ENCODE measurements at places on chromosomes 2 and 18.
A peak's percentile ranks its signal among the peaks of the same experiment; 100 is the strongest.

- DNase-seq, result no peak
These were observed 317.9 kb upstream of the UBE2E3 start for GRCh38 chr2:180662521-180662920.

GRCh38 chr2:135473567-135473966 lies 57.5 kb downstream of the ZRANB3 start:
- no peak for DNase-seq

DNA sequence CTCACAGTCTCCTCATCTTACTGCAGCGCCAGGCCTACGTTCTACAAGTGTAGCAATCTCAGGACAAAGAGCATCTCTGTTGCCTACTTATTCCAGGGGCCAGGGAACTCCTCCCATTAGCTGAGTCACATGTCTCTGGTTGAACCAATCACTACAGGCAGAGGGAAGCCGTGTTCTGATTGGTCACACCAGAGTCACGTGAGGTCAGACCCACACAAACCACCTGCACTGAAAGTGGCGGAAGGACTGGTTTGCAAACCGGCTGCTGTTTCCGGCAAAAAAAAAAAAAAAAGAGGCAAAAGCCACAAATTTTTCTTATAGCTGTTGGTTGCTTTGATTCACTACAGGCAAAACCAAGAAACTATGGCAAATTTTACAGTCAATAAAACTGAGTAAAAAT lies 21.9 kb upstream of the USP14 start:
- DNase-seq, result no peak

DNA sequence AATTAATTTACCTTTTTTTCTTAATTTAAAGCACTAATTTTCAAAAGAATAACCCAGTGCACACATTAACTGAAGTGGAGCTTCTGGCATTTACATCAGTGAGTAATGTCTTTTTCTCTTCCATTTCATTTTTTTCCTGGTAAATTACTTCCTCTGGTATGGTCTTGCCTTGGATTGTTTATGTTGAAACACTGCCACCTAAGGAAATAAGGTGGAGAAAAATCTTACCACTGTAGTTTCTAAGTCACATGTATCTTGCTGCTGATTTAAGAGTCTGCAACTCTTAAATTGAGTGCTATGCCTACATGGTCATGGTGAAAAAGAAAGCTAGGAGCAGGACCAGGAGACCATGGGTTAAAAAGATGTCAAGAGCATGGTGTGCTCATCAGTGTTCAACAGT lies 51.0 kb downstream of the TTC27 start:
- DNase-seq, result peak; percentile 34

DNA sequence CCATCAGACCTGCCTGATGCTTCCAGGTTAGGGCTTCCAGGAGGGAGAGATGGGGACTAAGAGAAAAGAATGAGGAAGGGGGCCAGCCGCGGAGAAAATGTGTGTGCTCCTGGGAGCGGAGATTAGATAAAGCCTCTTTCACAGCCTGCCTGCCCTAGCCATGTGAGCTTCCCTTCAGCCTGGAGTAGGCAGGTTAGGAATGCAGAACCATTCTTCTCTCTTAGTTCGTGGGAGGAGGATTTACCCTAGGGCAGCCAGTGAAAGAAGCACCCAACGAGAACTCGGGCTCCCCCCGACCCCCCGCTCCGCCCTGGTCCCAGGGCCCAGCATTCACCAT lies 36.1 kb downstream of the POMC start:
- no peak for DNase-seq

DNA sequence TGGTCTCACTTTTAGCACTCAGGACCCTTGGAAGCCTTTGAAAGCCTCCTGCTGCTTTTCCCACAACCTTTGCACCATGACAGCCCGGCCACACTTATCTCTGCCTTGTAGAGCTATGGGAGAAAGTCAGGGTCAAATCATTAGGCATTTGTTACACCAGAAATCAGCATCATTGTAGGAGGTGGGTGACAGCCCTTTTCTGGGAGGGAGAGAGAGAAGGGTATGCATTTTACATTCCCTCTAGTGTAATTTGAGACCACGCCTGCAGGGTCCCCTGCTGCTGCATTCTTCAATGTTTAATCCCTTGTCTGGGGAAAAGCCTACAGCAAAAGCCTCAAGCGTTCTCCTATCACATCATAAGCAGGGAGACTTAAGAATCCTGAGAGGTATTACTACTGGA lies 766.8 kb upstream of the FAM98A start:
- no peak for DNase-seq

- DNase-seq, result no peak
These were observed 18.9 kb upstream of the WDR33 start for GRCh38 chr2:127829845-127830246.

DNA sequence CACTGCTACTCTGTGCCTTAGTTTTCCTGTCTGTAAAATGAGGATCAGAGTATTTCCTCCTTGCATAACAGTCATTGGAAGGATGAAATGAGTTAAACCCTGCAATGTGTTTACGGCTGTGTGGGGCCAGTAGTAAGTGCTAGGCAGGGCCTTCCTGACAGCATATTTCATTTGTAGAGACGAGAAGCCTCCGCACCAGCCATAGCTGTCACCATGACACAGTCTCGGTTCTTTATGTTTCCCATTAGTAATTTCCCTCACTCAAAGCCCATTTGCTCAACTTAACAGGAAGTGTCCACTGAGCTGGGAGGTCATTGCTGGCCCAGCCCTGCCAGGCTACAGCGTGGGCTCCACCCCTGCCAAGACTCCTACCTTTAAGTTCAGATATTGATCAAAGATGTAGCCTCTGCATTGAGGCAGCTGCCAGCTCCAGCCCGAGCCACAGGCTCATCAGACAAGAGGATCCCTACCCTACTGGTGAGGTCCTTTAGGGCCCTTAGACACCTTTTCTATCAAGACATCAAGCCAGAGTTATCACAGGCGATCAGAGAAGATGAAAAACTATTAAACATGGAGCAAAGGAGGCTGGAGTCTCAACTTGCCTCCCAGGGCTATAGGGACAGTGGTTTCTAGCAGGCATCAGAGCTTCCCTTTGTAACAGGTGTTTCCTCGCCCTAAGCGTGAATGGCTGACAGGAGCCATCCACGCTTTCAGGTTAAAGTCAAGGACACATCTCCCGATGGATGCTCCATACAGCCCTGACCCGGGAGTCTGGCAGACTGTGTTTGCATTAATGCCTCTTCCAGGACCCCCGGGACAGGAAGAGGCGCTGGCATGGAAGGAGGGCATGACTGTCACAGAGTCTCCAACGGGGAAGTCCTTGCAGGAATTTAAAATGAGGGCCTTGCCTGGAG lies 251.7 kb downstream of the NDUFA10 start:
- DNase-seq, result no peak

- DNase-seq, result no peak
These were observed 46.0 kb upstream of the CD28 start for GRCh38 chr2:203660465-203660864.

GRCh38 chr18:36176711-36177110 lies 10.6 kb upstream of the MOCOS start:
- DNase-seq, result no peak

GRCh38 chr2:69501301-69501700 lies 64.1 kb upstream of the NFU1 start:
- no peak for DNase-seq

DNA sequence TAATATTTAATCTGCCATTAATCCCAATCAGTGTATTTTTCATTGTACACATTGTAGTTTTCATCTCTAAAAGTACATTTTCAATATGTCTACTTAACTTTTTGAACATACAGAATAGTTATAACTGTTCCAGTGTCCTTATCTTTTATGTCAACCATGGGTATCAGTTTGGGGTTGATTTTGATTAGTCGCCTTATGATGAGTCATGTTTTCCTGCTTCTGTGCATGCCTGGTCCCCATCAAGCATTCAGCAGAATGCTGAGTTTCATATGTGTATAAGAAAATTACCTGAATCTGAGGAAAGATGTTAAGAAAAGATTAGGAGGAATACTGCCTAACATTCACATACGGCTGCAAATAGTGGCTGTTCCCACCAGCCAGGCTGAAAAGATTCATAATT lies 17.7 kb downstream of the SPDYA start:
- DNase-seq, result no peak

GRCh38 chr2:4140281-4140970 lies 437.1 kb downstream of the DCDC2C start:
- no peak for DNase-seq

DNA sequence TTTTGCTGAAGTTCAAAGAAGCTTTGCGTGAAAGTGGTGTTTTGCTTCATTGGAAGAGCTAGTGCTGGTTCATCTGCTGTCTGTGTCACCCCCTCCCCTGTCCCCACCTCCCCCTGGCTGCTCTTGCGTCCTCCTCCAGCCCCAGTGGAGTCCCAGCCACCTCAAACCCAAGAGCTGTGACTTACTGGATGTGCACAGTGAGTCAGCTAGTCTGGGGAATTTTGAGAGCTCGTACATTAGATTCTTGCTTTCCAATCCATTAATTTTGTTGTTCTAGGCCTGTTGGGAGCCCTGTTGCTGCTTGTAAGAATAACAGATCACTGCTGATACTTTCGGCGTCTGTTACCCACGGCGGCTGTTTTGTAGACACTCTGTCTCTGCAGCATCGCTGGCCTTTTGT lies 412.1 kb downstream of the TSN start:
- DNase-seq, result no peak

DNA sequence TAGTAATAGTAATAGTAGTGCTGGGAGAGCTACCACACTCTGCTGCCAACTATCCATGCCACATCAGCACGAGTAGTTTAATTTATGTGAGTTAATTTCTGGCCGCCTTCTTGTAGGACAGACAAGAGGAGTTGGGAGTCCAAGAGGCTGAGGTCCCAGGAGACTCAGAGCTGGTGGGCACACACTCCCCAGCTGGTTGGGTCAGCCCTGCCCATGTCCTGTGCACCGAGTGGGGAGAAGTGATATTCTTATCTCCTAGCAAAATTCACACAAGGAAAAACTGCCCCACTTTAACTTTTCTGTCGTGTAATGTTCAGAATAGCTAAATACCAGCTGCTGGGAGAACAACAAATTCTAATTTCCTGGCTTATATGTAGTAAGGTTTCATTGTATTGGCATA lies 15.2 kb upstream of the MAP4K4 start:
- no peak for DNase-seq

GRCh38 chr2:79715338-79715737 lies 202.5 kb downstream of the CTNNA2 start:
- no peak for DNase-seq

DNA sequence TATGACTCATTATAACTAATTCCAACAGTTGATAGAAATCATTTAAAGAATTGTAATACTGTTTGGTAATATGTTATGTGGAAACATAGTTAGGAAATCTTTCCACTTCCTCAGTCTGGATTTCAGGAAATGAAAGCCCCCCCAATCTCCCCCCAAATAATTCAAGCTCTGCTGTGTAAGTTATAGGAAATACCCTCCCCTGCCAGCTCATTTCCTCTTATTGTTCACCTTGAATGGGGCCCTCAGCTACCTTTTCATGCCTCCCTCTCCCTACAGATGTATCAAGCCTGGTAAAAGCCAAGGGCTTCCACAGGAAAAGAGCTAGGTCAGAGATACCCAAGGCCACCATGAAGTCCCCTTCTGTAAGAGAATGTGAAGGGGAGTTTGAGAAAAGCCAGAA lies 155.5 kb downstream of the CNTNAP5 start:
- DNase-seq, result no peak

DNA sequence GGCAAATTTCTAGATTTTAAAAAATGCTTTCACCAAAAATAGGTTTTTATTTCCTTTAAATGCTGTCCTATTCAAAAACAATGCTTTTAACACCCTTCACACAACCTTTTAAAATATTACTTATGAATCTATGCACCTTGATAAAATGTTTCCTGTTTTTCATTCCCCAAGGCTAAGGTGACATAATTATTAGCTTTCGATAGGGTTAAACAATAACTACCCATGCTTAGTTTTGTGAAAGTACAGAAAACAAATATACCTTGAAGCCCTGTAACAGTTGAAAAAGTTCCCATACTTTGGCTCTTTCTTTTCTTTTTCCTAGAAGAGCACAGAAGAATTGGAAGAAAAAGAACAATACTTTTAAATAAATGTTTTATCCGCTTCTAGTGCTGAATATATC lies 54.9 kb upstream of the ITPRID2 start:
- DNase-seq, result no peak

DNA sequence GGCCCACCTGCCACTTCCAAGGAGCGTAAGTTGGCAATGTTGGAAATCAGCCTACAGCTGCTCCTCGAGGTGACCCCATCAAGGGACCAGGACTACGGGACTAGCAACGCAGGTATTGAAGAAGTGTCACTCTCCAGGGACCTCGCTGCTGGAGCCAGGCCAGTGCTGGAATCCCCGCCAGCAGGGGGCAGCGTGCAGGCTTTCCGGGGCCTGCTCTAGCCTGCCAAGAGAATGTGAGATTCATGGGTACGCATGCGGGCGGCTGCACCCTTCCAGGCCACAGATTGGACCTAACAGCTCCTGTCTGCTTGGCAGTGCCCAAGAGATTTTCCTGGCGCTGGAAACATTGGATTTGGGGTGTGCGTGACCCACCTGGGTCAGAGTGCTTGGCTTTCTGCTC lies 182.8 kb upstream of the RAB12 start:
- DNase-seq, result no peak

DNA sequence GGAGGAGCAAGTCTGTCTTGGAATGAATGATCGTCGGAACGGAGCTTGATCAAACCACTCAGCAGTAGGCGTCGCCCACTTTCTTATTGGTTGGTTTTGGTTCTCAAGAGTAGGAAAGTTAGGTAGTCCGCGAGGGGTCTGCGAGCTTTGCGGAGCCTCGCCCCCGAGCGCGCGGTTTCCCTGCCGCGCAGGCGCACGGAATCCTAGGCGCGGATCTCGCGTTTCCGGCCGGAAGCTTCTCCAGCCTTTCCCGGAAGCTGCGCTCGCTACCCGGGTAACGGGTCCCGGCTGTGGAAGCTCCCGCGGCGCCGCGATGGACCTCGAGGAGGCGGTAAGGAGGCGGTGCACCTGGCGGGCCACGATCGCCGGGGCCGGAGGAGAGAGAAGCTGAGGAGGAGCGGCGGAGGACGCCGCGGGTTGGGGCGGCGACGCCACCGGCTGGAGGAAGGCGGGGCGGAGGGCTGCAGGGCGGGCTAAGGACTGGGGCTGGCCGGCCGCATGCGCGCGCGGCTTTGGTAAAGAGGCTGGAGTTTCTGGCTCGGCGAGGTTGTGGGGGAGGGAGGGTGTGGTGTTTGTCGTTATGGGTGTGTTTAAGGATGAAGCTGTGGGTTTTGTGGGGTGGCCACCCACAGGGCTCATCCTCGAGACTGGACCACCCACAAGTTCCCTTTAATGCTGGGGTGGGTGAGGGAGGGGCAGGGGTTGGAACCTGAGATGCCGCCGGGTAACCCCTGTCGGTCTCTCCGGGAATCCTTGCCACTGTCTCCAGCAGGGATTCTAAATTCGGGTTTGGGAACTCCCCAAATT lies at the start of gene TAF1B:
TSS of gene TAF1B (plus strand) at position 246 of the 807 bp plus-strand sequence. CDS start at position 314, 68 bp downstream.
- DNase-seq, result peak; percentile 87

All from fibroblast of skin of left quadriceps (primary cell).